ENCODE measurements at places on chromosomes 12 and 14.

- DNase-seq = no peak
Observed at GRCh38 chr14:103206836-103207387, 83.7 kb downstream of the TNFAIP2 start.

GRCh38 chr12:71721783-71722505, 32.7 kb upstream of the RAB21 start:
- no peak for DNase-seq

GRCh38 chr12:107903341-107904061, 129.0 kb downstream of the ASCL4 start:
- peak; percentile 26 for DNase-seq

GRCh38 chr14:96309133-96309895, 53.3 kb downstream of the BDKRB1 start:
- no peak for DNase-seq
